ENCODE measurements at places on chromosomes 2 and 18. TPM values are rescaled to one million over a fixed set of nuclear protein-coding genes. Genes with fewer than 3 reads are reported as not detected.

DNA sequence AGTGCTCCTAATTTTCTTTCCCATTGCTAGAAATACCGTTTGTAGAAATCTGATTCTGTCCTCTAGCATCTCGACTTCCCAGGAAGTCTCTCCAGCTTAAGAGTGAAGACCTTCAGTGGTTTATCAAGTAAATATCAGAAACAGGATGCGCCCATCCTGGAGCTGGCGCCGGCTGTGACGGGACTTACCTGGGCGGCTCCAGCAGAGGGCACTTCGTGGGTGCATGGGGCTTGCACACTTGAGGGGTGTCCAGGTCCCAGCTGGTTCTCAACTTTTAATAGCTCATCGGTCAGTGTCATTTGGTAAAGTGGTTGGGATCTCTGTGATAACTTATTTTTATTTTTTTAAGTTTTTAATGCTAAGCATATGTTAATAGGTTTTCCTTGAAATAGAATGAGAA, 167.0 kb upstream of the TPO start:
- H3K36me3 ChIP-seq = no peaks in the 10 kb centered on the region
- no peak overlapping the region for H3K27ac ChIP-seq
- no peak overlapping the region for H3K4me3 ChIP-seq
- DNase-seq = no peak
- H3K4me1 ChIP-seq = no peaks in the 10 kb centered on the region

GRCh38 chr18:79367480-79367879, 28.2 kb upstream of the NFATC1 start:
- no peak for DNase-seq
- H3K4me1 ChIP-seq = no peaks in the 10 kb centered on the region
- no peak overlapping the region for H3K27ac ChIP-seq
- no peaks in the 10 kb centered on the region for H3K36me3 ChIP-seq

DNA sequence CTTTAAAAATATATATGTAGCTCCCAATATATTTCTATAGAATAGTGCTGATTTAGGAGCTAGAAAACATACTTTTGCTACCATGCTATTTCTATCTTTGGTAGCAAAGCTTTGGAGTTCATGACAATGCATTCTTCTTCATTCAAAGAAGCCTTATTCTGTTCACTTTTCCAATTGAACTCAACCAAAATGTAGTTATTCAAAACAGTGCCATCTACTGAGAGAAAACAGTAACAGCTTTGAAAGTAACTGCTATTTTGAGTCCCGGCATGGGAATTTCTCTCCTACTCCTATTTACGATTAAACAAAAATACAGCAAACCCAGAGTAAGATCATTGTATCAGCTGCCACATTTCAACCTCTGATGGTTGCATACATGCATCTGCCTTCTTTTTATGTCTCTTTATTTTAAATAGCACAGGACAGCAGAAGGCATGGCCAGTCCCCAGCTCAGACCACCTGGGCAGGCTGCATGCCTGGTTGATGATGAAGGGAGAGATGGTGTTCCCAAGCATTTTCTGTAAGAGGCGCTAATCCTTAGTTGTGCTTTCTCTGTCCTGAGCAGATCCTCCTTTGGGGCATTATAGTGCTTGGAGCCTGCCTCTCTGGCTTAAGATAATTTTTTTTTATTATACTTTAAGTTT, 69.7 kb upstream of the SULT1C3 start:
- no peaks in the 10 kb centered on the region for H3K27me3 ChIP-seq
- no peak overlapping the region for H3K4me3 ChIP-seq
- no peaks in the 10 kb centered on the region for H3K36me3 ChIP-seq
- H3K4me1 ChIP-seq = no peaks in the 10 kb centered on the region
- H3K27ac ChIP-seq = no peak overlapping the region

DNA sequence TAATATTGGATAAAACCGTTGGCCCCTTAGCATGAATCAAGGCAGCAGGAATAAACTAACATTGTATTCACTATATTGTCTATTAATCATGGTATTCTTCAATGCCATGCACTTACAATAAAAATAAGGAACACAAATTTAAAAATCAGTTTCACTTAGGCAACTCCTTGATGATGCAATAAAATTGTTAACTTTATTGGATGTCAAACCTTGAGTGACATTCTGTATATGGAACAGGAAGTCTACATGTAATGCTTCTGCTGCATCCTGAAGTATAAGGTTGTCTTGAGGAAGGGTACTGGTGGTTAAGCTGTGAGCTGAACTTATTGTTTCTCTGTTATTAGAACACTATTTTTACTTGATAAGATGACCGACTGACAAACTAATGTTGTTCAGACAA, 605.5 kb downstream of the SATB2 start:
- H3K4me3 ChIP-seq = no peak overlapping the region
- no peak for DNase-seq
- no peaks in the 10 kb centered on the region for H3K27me3 ChIP-seq
- no peaks in the 10 kb centered on the region for H3K36me3 ChIP-seq
- H3K4me1 ChIP-seq = no peaks in the 10 kb centered on the region

DNA sequence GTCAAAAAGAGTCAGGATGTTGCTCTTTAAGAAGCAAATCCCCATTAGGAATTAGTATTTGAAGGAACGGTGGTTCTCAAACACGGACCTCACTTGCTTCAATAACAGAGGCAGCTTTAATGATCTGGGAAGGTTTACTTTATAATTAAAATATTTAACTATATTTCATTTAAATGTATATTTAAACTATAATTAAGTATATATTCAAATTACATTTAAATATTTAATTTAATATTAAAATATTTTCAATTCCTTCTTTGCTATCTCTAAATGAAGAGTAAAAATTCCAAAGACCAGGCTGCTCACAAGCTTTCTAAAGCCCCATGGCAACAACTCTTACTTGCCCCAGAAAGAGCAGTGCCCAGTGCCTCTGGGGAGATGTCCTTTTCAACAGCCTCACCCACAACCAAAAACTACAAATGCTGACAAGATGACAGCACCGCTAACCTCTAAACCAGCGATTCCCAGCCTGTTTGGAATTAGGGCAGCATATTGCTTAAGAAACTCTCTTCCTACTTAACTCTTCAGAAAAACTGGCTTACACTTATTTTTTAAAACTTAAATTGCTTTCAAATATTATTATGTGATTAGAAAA, 62.9 kb upstream of the POU3F3 start:
- no peaks in the 10 kb centered on the region for H3K36me3 ChIP-seq
- H3K27ac ChIP-seq = no peak overlapping the region
- no peaks in the 10 kb centered on the region for H3K27me3 ChIP-seq
- H3K4me1 ChIP-seq = no peaks in the 10 kb centered on the region

DNA sequence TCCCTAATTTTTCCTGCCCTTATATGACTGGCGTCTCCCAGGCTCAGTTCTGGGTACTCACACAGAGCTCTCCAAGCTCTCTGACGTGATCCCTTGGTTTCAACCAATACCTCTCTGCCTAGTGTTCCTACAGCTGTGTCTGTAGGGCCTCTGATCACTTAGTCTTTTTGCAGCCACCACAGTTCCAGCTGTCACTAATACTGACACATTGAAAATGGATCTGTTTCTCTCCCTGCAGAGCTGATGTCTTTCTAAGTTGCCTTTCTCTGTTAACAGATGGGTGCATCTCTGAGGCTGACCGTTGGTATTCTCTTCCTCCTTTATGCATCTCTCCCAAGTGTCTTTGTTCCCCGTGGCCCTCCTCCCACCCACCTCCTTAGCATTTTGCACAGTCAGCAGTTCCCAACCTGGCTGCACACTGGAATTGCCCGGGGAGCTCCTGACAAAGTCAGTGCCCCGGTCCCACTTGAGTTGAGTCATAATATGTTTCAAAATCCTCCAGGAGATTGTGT, 62.5 kb downstream of the CERS6 start:
- no peaks in the 10 kb centered on the region for H3K4me1 ChIP-seq
- H3K27me3 ChIP-seq = no peaks in the 10 kb centered on the region
- H3K27ac ChIP-seq = no peak overlapping the region
- no peaks in the 10 kb centered on the region for H3K36me3 ChIP-seq
- DNase-seq = no peak

Gene CFAP221
- total RNA-seq = 0.60 TPM

GRCh38 chr18:2183432-2183831, 387.9 kb downstream of the METTL4 start:
- H3K36me3 ChIP-seq = no peaks in the 10 kb centered on the region
- H3K27me3 ChIP-seq = no peaks in the 10 kb centered on the region
- H3K27ac ChIP-seq = no peak overlapping the region
- H3K4me1 ChIP-seq = no peaks in the 10 kb centered on the region
- no peak overlapping the region for H3K4me3 ChIP-seq

DNA sequence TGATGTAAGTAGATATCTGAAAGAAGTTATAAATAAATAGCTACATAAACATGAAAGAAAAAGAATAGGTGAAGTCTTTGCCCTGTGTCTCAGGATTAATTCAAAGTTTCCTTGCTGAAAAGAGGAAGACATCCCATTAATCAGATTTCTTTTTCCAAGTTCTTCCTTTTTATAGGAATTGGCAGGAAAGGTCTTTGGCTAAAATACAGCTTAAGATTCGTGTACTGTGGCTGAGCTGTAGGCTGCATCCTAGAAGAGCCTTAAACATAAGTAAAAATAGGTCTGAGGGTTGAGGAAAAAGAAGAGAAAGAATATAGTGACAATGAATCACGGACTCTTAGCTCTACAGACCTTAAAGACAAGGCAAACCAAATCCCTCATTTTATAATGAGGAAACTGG, 579.9 kb downstream of the NRXN1 start:
- no peak overlapping the region for H3K27ac ChIP-seq
- DNase-seq = no peak
- no peaks in the 10 kb centered on the region for H3K27me3 ChIP-seq
- no peaks in the 10 kb centered on the region for H3K4me1 ChIP-seq
- H3K36me3 ChIP-seq = no peaks in the 10 kb centered on the region

GRCh38 chr2:161843936-161844335, 219.7 kb downstream of the SLC4A10 start:
- H3K4me3 ChIP-seq = no peak overlapping the region
- DNase-seq = no peak
- H3K4me1 ChIP-seq = no peaks in the 10 kb centered on the region
- H3K36me3 ChIP-seq = no peaks in the 10 kb centered on the region

GRCh38 chr2:198762441-198762840, 695.3 kb downstream of the SATB2 start:
- H3K4me3 ChIP-seq = no peak overlapping the region
- no peaks in the 10 kb centered on the region for H3K4me1 ChIP-seq
- H3K36me3 ChIP-seq = no peaks in the 10 kb centered on the region
- no peak overlapping the region for H3K27ac ChIP-seq

Gene SLC30A3
- total RNA-seq = 4.3 TPM

Data from Caco-2 (cell line).